SHP77 (cell line): ENCODE measurements at places on chromosomes 6 and 20.

- DNase-seq, result no peak
These were observed 11.7 kb downstream of the TMEM244 start for GRCh38 chr6:129849456-129849855.

DNA sequence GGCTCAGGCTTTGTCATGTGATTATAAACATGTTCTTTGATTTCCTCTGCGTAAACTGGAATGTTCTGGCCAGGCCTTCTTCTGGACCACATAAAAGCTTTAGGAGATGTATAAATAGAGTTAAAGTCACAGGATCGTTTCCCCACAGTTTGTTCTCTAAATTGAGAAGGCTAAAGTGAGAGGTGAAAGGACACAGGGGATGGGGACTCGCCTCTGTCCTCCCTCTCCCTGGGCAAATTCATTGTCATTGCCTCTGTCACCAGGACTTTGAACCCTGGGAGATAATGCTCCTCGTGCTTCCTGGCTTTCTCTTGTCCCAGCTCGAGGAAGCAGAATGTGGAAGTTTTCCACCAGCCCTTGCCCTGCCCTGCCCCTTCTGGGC lies 20.3 kb upstream of the ZFAND3 start:
- no peak for DNase-seq

GRCh38 chr6:149335924-149336608 lies 18.6 kb downstream of the TAB2 start:
- no peak for DNase-seq

- DNase-seq, result no peak
These were observed 30.6 kb downstream of the THBS2 start for GRCh38 chr6:169223006-169223405.

GRCh38 chr6:7773322-7773721 lies 47.4 kb downstream of the BMP6 start:
- DNase-seq, result no peak

- DNase-seq, result no peak
These were observed 1.1 kb upstream of the BHLHE23 start for GRCh38 chr20:63007646-63008488.

- DNase-seq, result no peak
These were observed 109.2 kb downstream of the FOXF2 start for GRCh38 chr6:1498491-1499113.

DNA sequence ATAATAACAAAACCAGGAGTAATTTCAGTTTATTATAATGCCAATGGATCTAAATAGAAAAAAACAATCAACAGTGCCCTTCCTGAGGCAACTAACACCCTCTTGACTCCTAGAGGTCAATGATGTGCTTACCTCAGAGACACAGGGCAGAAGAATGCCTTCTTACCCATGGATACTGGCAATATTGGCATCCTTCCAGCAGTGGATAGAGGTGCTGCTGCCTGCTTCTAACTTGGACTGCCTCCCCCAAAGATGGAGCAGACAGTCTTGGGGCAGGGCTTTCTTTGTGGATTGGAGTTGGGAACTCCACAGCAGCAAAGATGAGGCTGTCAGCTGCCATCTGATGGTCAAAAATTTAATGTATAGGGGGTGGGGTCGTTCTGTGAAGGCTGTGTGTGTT lies 78.7 kb downstream of the AK9 start:
- peak; percentile 6 for DNase-seq

- no peak for DNase-seq
These were observed 736.6 kb upstream of the NRSN1 start for GRCh38 chr6:23389386-23389785.

- peak; percentile 62 for DNase-seq
These were observed 496 bp upstream of the BEND3 start for GRCh38 chr6:107115695-107116327.
